Stimulated activated CD4-positive, alpha-beta T cell treated with anti-CD3 and anti-CD28 coated beads, Interleukin-15, amount 100 ng/mL, for 1 hour (primary cell): ENCODE measurements at places on chromosomes 7 and 10.

- no peak for DNase-seq
These were observed 3.2 kb downstream of the SPOCK2 start for GRCh38 chr10:72085166-72085565.

DNA sequence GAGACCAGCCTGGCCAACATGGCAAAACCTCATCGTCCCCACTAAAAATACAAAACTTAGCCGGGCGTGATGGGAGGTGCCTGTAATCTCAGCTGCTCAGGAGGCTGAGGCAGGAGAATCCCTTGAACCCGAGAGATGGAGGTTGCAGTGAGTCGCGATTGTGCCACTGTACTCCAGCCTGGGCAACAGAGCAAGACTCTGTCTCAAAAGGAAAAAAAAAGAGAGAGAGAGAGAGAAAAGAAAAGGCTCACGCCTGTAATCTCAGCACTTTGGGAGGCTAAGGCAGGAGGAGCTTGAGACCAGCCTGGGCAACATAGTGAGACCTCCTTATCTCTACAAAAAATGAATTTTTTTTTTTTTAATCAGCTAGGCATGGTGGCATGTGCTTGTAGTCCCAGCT, 157.6 kb downstream of the CUX1 start:
- no peak for DNase-seq

DNA sequence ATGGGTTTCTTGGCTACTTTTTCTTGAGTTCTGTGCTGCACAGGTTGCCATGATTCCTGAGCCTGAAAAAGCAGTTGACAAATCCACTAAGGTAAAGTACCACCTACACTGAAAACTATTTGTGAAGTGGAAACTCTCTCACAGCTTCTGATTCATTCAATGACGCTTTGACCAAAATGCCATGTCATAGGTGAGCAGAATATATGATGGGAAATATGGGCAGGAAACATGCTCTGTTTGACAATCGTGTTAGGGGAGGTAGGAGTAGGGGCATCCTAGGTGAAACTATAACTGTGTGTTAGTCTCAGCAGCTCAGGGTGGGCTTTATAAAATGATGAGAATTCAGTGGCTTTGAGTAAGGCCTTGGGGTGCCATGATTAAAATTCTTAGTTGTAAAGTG, 69.6 kb upstream of the ELMO1 start:
- DNase-seq: no peak

DNA sequence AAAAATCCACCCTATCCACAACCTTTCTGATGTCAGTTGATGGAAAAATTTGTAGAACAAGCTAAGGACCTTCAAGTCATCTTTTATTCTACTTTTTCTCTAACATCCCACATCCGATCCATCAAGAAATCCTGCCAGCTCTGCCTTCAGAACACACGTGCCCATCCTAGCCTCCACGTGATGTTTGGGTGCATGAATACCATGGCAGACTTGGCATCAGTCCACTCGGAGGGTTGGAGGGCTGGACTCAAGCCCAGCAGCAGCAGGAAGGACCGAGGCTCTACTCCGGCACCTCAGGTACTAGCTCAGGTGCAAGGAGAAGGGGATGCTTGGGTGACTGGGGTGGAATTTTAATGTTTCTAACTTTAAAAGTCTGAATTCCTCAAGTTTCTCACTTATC, 428.6 kb downstream of the DPP6 start:
- DNase-seq: no peak

DNA sequence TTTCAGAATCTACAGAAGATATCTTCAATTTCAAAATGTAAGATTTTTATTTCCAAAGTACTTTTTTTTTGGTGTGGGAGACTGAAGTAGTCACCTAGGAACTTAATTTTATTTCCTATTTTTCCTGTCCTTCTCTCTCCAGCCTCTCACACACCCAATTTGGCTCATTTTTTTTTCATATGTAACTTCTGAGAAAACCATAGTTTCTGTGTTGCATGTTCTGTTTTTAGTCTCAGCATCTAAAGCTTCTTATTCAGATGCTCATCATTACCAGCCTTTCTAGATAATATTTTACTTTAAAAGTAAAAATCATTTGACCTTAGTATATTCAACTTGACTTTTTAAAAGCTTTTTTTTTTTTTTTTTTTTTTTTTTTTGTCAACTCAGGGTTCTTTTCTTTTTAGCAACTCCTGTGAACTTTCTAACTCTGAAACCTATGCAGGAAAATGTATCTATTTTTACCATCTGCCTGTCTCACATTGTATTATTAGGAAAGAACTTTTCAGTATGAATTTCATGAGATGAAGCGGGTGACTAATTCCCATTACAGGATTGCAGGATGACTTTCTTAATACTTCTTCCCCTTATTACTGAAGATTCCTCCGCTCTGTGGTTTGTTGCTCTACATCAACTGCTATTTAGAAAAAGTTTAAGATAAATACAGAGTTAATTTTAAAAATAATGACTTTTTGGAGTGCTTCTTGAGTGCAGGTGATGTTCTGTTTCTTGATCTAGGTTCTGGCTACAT, 73.6 kb upstream of the LSM8 start:
- DNase-seq: no peak

- DNase-seq: no peak
These were observed 73.7 kb downstream of the CTBP2 start for GRCh38 chr10:125086691-125087090.
